ENCODE measurements at places on chromosomes 13 and 19. TPM values are rescaled to one million over a fixed set of nuclear protein-coding genes. Genes with fewer than 3 reads are reported as not detected.

The ZNF556 gene
- total RNA-seq: not detected

DNA sequence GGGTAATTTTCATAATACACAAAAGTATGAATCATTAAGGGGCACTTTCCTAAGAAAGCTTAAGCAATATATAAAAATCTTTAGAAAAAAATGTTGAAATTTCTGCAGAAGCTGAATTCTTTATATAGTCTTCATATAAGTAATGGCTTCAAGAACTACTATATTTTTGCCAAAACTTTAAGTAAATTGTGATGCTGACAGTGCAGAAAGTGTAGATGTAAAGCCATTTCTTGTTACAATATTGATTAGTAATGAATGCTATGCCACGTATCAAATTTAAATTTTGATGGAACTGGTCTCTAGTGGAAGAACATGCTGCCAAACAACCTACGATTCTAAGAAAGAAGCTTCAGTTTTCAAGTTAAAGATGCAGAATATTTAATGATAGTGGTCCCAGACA, 1210.0 kb downstream of the SLITRK1 start:
- DNase-seq: no peak

The GPR42 gene
- total RNA-seq: not detected

The TMEM150B gene
- total RNA-seq: not detected

- peak; percentile 4 for DNase-seq
Observed at GRCh38 chr13:20301403-20302071, 69.4 kb upstream of the GJB6 start.

- peak; percentile 33 for DNase-seq
Observed at GRCh38 chr13:28540612-28541011, 45.7 kb upstream of the FLT1 start.

- no peak for DNase-seq
Observed at GRCh38 chr13:80901530-80901929, 560.6 kb upstream of the SPRY2 start.

- peak; percentile 43 for DNase-seq
Observed at GRCh38 chr13:82688400-82688994, 1193.8 kb downstream of the SLITRK1 start.

GRCh38 chr13:97648881-97649224, 214.9 kb downstream of the RAP2A start:
- DNase-seq: no peak

GRCh38 chr13:105336706-105337576, 1198.5 kb downstream of the EFNB2 start:
- peak; percentile 38 for DNase-seq

DNA sequence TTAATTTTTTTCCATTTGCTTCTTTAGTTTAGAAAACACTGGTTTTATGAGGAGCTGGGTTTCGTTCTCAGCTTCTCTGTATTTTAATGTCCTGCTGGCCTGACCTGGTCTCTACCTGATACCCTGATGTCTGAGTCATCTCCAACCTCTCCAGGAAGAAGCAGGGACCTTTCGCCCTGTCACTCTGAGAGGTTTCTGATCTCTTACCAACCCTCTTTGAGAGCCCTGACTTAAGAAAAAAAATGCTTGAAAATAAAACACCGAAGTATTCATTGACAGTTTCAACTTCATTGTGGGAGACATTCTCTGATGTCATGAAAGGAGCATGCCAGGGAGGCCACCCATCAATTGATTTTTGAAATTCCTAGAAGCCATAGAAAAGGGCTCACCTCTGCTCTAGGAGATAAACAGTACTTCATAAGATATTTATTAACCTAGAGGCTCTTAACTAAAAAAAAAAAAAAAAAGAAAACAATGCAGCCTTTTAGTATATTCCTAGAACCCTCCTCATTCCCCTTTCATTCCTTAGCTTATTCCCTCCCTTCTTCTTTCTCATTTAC, 234.8 kb downstream of the ENOX1 start:
- DNase-seq: no peak

DNA sequence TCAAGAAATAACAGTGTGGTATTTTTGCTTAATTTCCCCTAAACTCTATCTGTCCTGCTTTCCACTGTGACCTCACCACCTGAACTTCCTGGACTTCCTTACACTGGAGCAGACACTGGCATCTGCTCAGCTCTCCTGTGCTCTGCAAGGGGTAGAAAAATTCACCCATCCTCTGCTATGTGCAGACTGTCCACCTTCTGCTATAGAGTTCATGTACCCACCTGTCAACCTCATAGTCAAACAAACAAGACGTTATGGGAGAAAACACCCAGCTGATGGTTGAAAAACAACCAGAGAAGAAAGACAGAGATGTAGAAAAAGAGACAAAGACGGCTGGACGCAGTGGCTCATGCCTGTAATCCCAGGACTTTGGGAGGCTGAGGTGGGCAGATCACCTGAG, 12.2 kb downstream of the LAIR1 start:
- no peak for DNase-seq

DNA sequence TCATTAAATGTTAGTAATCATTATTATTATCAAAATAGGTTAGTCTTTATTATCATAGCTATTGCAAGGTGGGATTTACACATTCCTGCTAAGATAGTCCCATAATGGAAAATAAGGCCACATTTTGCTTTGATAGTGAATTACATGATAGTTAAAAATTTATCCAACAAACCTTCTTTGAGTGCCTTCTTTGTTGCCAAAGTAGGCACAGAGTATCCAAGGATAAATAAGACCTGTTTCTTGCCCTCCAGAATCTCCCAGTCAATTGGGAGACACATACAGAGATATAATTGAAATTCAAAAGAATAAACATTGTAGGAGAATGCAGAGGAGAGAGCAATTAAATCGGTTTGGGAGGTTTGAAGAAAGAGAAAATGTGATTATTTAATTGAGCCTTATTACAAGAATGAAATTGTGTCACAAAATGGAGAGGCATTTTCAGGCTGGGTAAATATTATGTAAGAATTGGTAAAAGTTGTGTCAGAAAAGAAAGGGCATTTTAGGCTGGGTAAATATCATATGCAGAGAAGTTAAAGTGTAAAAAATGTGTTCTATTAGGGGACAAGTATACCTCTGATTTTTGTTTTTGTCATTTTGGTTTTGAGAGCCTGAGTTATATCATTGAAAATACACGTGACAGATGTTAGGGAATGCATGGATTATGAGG, 189.3 kb downstream of the POU4F1 start:
- DNase-seq: no peak

DNA sequence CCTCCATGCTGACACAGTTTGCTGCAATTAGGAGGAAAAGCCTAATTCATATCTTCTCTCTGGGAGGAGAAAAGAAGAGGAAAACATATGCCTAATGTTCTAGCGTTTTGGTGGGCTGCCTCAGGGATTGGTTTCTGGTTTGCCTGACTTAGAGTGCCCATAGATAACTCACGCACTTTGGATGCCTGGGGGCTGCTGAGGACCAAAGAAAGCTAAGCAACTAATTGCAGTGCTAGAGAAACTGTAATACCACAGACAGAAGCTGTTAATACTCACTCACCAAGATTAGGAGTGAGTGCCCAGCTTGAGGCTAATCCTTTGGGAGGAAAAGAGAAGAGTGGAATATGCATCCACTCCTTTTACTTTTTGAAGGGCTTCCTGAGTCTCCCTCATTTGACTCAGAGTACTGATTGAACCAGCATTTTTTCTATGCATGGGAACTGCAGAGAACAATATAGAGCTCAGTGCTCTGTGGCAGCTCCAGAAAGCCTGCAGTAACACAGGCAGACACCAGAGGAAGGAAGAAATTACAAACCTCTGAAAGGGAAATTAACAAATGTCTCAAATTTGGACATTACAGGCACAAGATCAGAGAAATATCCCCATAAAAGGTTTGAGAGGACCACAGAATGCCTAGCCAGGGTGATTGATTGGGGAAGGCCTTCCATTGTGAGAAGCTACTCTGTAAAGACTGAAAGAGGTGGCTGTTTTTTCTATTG, 666.4 kb downstream of the OLFM4 start:
- no peak for DNase-seq

DNA sequence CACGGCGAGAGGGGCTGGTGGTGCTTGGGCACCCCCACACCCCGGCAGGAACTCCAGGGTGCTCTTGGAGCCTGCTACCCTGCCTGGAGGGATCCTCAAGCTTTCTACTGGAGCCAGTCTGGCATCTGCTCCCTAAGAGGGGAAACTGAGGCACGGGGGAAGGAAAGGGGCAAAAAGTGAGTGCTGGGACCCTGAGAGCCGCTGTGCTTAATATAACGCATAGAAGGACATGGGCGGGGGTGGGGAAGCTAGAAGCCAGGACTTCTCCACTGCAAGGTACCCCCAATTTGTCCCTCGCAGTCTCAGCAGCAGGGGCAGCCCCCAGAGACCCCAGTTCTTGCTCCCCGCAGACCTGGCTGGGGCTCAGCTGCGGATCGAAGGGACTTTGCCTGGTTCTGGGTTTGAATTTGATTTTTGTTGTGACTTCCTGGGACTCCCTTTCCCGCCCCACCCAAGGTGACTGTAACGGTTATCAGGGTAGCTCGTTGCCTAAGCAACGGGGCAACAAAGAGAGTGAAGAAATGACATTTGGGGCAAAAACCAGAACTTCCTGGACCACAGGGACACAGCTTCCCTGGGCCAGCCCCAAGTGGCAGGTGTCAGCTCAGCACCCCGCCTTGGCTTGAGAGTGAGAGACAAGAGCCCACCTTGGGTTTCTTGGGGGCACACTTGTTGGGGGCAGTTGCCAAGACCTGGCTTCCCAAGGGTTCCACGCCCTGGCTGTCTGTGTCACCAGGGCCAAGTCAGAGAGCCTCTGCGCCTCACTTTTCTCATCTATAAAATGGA, 638 bp downstream of the ADGRE5 start:
- peak; percentile 47 for DNase-seq

The DLL3 gene
- 0.09 TPM for total RNA-seq

DNA sequence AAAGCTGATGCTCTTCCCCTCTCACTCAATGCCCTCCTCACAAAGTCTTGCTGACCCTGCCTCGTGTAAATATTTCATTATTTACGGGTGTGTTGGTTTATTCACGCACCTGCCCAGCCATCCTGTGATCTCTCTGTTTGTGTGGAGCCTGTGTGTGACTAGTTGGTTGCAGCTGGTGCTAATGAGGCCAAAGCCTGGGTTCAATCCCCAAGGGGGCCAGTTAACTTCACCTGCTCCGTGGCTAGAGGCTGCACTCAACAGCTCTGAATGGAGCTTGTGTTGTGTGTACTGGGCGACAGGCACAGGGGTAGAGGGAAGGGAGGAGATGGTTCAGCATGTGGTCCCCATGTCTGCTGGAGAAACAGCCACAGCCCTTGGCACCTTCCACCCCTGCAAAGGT, 109.5 kb downstream of the DNAJC15 start:
- DNase-seq: no peak
